Posterior vena cava (tissue), 2 donors: ENCODE measurements at places on chromosomes 7 and 10. TPM values are rescaled to one million over a fixed set of nuclear protein-coding genes. Genes with fewer than 3 reads are reported as not detected.

DNA sequence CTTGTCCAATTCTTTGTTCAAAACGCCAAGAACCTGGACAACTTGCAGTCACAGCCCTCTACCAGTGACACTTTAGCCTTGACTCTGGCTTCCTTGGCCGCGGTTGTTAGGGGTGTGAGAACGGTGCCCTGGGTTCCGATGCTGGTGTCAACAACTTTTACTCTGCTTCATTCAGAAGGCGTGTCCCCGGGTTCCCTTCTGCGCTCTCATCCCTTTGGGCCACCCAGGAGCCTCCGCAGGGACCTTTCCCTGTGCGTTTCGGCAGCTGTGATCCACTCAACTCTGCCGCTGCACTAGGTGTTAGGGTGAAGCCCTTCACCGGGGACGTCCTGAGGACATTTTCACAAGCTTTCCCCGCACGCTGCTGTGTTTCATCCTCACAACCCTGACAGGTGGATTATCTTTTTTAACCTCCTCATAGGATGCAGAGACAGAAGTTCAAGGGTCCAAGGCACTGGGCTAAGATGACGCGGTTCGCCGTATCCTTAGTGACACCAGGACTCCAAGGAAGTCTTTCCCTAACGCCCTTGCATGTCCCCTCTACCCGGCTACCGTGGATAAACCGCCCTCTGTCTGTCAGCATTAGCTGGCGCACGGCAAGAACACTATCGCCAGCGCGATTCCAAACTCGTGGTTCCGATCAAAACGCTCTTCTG is 133.5 kb upstream of the SHH start:
- DNase-seq, result no peak

DNA sequence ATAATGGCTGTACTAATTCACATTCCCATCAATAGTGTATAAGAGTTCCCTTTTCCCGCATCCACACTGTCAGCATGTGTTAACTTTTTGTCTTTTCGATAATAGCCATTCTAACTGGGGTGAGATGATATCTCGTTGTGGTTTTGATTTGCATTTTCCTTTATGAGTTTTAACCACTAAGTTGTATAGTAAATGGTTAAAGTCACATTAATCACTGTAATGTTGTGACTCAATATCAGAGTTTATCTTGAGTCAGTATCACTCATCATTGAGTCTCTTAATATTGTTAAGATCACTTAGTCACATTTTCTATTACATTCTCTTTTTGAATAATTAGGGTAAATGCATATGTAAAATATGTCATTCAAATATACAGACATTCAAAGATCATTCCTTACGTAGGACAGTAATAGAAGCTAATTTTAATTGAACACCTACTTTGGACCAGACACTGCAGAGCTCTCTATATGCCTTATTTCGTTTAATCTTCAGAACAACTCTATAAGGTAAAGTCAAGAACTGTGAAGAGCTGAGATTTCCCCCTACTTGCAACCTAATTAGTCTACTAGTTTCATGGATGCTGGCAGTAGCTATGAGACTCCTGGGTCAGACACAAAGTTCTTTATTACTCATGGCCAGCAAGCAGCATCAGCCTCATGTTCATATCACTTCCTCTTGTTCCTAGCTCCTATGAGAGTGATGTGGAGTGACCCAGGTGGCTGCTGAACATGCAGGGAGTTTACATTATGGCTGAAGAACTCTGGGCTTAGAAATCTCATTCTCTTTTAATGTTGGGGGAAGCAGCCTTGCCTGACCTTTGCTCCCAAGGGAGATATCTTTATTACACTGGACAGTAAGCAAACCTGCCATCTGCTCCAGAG is 30.5 kb downstream of the CREB5 start:
- DNase-seq, result no peak

GRCh38 chr7:92609921-92610518 is 19.8 kb upstream of the FAM133B start:
- DNase-seq, result no peak

GRCh38 chr10:1058017-1058416 is 1.8 kb downstream of the WDR37 start:
- no peak for DNase-seq

GRCh38 chr10:91613411-91614187 is 19.3 kb downstream of the PPP1R3C start:
- peak; percentile 69 for DNase-seq

GRCh38 chr10:122186816-122187810 is 84.0 kb upstream of the BTBD16 start:
- DNase-seq, result no peak

- DNase-seq, result peak; percentile 76
Measured at GRCh38 chr7:19107356-19108146, 9.9 kb downstream of the TWIST1 start.

- DNase-seq, result no peak
Measured at GRCh38 chr10:18145652-18146051, 5.4 kb downstream of the CACNB2 start.

DNA sequence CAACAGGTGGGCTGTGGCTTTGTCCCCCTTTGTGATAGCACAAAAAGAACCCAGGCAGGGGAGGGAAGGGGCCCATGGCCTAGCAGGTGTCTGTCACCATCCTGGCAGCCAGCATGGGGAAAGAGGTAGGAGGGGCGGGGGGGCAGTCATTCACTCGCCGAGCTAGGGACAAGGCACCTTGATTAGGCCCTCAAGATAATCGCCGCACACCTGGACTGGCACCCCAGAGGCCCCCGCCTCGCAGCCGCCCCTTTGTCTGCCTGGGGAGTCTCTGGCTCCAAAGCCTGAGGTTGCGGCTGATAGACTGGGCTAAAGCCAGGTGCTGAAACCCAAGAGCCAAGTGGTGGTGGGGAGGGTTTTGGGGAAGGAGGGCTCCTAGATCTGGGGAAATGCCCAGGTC is 151.2 kb upstream of the PCBD1 start:
- DNase-seq, result peak; percentile 61

DNA sequence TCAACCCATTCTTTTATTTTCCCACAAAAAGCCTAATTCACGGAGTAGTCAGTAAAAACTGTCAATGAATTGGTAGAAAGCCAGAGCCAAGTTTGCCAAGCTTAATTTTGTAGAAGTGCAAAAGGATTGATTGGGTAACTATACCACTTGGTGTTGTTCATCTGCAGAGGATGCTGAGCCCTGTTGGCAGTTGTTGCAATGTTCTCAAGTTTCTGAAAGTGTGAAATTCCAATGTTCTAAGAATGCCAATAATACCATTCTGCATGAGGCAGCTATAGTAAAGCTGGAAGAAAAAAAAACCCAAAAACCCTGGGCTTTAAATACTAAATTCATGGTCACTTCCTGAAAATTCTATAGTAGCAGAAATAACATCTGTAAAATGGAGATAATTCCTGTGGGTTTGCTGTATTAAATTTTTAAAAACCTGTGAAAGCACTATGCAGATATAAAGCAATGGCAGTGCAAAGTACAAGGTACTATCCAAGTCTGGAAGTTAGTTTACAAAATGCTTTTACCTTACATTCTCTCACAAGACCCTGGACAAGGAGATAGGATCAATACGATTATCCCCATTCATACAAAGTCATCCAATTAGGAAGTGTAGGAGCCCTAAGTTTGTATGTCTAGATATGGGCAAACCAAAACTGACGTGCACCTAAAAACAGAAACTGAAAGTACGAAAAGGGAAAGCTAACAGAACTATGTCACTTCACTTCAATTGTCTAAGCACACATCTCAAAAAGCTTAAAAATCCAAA is 6.0 kb upstream of the PON1 start:
- no peak for DNase-seq

- DNase-seq, result no peak
Measured at GRCh38 chr7:19202599-19202998, 57.4 kb upstream of the FERD3L start.

- no peak for DNase-seq
Measured at GRCh38 chr7:39294022-39294421, 272.2 kb upstream of the YAE1 start.

- no peak for DNase-seq
Measured at GRCh38 chr10:30744106-30744505, 114.6 kb upstream of the LYZL2 start.

DNA sequence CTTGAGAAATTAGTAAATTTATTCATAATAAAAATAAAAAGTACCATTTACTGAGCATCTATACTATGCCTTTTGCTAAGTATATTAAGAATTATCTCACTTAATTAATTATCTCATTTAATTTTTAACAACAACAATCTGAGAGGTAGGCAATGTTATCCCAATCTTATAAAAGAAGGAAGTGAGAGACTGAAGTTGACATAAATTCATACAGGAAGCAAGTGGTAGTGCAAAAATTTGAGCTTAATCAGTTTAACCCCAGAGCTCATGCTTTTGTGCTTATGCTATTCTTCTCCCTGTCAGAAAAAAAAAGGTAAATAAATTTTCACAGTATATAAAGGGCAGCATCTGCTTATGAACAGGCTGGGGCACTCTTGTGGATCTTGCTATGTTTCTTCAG is 2.7 kb upstream of the LIPF start:
- no peak for DNase-seq

GRCh38 chr7:6116211-6116610 is 85.0 kb downstream of the ANKRD61 start:
- DNase-seq, result no peak

- DNase-seq, result peak; percentile 86
Measured at GRCh38 chr7:116354546-116355423, 144.4 kb downstream of the TES start.

DNA sequence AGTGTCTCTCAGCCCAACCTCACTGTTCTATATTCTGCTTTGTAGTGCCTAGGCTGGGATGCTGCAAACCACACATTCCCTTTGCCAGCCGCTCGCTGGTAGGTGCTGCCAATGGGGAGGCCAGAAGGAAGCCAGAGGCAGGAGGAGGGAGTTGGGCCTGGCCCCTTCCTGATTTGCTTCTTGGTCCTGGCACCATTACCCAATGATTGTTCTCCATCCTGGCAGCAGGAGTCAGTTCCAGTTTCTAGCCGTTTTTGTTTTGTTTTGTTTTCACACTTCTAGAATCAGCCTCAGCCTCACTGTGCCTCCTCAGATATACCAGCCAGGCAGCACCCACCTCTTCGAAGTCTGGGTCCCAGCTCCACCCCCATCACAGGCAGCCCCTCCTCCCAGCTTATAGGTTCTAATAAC is 27.4 kb upstream of the LOXL4 start:
- DNase-seq, result no peak

DNA sequence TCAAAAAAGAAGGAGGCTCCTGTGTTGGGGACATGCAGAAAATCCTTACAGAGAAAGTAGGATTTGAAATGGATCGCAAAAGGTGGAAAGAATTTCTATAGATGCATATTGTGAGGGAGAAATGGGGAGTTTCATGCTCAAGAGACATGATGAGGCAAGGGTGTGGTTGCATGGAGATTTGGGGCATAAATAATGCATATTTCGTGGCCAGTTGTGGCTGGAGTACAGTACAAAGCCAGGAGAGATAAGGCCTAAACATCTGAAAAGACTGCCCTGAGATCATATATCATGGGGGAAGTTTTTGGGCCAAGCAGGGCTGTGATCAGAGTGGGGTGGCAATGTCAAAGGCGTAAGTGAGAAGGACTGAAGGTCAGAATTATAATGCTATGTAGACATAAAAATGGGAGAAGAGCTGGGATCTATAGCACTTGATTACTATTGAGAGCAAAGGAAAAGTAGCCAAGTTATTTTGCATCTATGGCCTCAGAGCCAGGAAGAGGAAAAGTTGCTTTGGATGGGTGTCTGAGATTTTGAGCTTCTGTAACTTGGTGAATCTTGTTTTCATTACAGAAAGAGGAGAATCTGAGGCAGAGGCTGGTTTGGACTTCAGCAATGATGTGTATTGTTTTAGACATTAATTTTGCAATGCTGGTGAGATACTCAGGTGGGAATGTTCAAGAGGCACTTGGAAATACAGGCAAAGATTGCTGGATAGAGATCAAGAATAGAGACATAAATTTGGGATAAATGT is 166.6 kb downstream of the INHBA start:
- no peak for DNase-seq

GNAT3 gene
- not detected for total RNA-seq

CREB5 gene
- 21.9 TPM for total RNA-seq

TMEM26 gene
- total RNA-seq, result 1.1 TPM

SH2D4B gene
- 0.10 TPM for total RNA-seq

NFE2L3 gene
- total RNA-seq, result 2.0 TPM

CDCA7L gene
- 4.7 TPM for total RNA-seq

CLDN3 gene
- total RNA-seq, result not detected
